ENCODE measurements at places on chromosomes 11 and 22.

DNA sequence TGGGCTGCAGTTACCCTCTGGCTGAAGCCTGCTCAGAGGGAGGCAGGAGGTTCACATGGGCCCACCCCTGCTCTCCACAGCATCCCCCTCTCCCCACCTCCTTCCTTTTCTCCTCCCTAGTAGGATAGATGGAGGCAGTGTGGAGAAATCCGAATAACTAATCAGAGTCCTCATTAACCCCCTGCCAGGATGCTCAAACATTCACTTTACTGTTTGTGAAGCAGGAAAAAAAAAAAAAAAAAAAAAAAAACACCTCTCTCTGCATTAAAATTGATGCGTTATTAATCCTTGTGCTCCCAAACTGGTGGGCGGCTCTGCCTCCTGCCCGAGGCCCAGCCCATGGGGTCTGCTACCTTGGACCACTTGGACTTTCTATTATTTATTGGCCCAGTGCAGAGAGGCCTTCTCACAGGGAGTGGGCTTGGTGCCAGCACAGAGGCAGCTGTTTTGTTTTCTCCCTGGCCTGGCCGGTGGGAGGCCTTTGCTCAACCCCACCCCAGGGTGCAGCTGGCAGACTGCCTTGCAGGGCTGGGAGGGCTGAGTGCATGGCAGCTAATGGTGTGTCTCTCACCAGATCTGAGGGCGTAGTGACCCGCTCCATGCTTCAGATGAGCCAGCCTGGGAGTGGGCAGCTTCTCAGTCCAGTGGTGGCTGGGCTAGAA lies 150.7 kb downstream of the PKNOX2 start:
- DNase-seq, result no peak

DNA sequence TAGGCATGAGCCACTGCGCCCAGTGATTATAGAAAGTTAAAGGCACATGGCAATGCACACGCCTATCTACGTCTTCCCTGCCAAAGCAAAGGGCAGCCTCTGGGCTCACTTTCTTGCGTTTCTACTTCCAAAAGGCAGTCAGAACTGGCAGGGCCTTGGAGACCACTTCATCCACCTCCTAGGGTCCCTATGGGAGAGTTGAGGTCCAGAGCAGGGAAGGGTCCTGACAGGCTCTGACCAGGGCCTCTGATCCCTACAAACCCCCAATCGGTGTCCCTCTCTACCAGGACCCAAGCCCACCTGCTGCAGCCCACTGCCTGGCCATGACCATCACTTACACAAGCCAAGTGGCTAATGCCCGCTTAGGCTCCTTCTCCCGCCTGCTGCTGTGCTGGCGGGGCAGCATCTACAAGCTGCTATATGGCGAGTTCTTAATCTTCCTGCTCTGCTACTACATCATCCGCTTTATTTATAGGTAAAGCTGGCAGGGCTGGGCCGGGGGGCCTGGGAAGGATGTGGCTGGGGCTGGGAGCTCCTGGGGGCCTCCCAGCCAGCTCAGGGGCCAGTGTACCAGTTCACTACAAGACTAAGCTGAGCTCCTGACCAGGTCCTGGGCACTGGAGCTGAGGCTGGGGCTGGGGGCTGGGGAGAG lies 1.5 kb downstream of the BEST1 start:
- DNase-seq, result no peak

- no peak for DNase-seq
These were observed 378.8 kb downstream of the ETS1 start for GRCh38 chr11:128208329-128209137.

GRCh38 chr22:17107547-17107810 lies 13.7 kb downstream of the TMEM121B start:
- DNase-seq, result no peak

- DNase-seq, result no peak
These were observed 702 bp downstream of the BIRC2 start for GRCh38 chr11:102347462-102348370.

DNA sequence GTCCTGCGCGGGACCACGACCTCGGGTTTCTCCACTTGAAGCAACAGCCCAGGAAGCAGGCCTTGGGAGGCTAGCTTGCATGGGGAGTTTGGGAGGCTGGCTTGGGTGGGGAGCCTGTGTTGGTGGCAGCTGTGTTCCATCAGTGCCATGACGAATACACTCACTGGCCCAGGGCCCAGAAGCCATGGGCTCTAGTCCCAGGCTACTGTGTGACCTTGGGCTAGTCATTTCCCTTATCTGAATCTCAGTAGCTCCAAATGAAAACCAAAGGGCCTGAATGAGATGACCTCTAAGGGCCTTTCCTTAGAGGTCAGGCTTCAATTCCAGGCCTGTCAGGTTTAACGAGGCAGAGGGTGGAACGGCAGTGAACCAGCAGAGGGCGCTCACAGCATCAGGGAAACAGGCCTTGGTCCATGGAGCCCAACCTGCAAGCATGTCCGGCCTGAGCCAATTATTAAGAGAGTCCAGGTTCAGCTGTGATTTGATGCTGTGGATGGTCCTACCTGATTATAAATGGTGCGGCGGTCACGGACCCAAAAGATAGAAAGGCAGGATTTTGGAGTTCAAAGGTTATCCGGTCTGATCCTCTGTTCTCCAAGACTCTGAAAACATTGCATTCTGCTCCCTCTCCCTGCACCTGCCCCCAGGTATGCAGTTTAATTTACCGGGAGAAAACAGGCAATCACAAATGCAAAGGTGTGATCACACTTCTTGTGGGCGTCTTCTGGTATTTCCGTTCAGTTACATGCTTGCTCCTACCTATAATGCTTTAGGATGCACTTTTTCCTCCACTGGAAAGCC lies 15.9 kb downstream of the PTPN5 start:
- DNase-seq, result peak; percentile 41

- DNase-seq, result no peak
These were observed 285.6 kb downstream of the ETS1 start for GRCh38 chr11:128301756-128302155.

DNA sequence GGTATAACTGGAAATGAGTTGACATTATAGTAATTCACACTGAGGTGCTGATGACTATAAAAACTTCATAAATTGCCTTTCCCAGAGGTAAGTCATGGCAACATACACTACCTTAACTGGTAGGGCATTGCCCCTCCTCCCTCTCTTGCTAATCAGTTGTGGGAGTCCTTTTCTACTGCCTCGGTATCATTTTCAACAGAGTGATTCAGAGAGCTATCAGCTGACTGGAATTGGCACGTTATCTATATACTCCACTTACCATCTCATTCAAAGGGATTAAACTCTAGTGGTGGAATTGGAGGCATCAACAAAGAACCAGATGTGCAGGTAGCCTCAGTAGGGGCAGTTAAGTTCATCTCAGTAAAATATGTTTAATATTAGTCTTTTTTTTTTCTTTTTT lies 8.0 kb upstream of the NUP160 start:
- DNase-seq, result no peak

GRCh38 chr22:41369424-41369745 lies 12.4 kb upstream of the TEF start:
- DNase-seq, result no peak

GRCh38 chr11:936199-936598 lies 10.5 kb downstream of the AP2A2 start:
- no peak for DNase-seq

DNA sequence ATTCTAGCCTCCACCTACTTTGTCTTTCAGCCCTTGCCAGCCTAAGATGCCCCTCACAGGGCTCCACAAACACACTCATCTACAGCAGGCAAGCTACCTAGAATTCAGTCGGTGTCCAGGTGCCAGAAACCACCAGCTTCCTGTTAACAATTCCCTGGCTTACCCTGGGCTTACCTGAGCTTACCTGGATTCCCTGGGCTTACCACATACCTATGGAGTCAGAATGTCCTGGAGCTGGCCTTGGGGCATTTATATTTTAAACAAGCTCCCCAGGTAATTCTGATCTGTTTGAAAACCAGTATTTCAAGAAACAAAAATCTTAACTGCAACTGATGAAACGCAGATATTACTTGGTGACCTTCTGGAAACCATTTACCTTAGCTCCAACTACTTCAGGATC lies 123.6 kb downstream of the SLC1A2 start:
- DNase-seq, result no peak

- DNase-seq, result no peak
These were observed 13.8 kb upstream of the FAM181B start for GRCh38 chr11:82747471-82747870.

DNA sequence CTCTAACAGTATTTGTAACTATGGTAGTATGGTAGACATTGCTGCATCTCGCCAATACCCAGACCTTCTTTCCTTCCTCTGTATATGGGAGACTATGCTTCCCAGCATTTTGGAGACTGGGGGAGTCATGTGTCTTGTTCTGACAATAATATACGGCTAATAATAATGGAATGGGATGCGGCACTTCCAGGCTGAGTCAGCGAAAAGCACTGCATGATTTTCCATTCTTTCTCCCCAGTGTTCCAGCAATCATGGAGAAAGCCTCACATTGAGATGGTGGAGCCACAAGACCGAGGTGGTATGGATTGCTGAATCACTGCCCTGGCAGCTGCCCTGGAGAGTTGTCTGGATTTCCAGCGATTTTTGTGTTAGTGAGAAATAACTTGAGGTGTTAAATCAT lies 77.1 kb upstream of the FIBIN start:
- DNase-seq, result no peak

GRCh38 chr11:86069408-86070101 lies 671 bp upstream of the PICALM start:
- no peak for DNase-seq

- DNase-seq, result no peak
These were observed 2.3 kb downstream of the MYEOV start for GRCh38 chr11:69295995-69296889.

DNA sequence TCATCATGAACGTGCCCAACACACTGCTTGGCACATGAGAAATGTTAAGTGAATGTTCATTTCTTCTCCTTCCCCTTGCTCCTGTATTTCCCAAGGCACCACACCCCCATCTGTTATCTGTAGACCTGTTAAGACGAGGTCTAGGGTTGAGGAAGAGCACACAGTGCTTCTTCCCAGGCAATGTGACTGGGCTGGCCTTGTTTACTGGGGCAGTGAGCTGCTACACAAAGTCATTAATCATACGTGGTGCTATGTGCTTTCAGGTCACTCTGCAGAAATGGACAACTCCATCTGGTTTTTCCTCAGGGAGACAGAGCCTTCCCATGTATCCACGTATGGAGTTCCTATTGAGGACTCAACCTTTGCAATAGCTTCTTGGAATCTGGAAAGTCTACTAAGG lies 118.7 kb downstream of the KCNC1 start:
- DNase-seq, result no peak

DNA sequence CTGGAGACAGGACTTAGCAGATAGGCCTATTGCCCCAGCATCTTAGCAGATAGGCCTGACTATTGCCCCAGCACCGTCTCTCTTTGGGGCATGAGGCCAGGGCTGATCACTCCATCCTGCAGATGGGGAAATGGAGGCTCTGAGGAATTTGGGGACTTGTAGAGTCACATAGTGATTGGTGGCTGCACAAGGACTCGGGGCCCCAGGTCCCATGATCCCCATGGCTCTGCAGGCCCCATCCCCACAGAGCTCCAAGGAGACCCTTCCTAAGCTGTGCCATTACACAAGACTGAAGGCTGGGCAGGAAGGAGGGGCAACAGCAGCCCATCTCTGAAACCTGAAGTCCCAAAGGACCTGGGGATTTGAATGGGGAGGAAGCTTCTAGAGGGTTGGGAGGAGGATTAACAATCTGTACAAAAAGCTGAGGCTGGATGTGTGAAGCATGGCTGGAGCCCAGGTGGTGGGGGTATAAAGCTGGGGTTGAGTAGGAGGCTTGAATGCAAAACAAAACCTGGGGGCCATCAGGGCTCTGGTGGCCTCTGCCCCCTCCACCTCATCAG lies 1.6 kb downstream of the ARAP1 start:
- no peak for DNase-seq

GRCh38 chr11:58192229-58192628 lies 3.4 kb downstream of the OR9Q2 start:
- DNase-seq, result no peak

DNA sequence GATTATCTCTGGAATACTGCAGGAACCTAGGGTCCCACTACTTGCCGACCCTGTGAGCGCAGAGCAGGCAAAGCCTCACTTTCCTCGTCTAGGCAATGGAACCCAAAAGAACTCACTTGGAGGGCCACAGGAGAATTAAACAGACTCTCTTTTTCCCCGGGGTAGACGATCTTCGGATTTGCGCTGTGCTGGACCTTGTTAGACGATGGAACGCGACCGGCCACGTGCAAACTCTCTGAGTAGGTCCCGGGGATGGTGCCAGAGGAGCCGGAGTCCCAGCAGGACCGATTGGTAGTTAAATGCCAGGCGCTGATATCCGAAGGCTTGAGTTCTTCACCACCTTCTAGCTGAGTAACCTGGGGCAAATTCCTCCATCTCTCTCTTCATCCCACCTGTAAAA lies 1.0 kb upstream of the SLC1A2 start:
- no peak for DNase-seq

- DNase-seq, result no peak
These were observed 46.5 kb upstream of the SOX6 start for GRCh38 chr11:16402654-16403447.

- DNase-seq, result no peak
These were observed 10.4 kb downstream of the OR52K2 start for GRCh38 chr11:4459500-4459899.

- no peak for DNase-seq
These were observed 179.3 kb upstream of the FAT3 start for GRCh38 chr11:92045301-92045700.

GRCh38 chr11:1568441-1568911 lies 3.6 kb downstream of the DUSP8 start:
- DNase-seq, result no peak

GRCh38 chr11:71489311-71490043 lies 36.5 kb downstream of the NADSYN1 start:
- DNase-seq, result peak; percentile 18

- no peak for DNase-seq
These were observed 1089.3 kb downstream of the BRD1 start for GRCh38 chr22:48738204-48738980.

DNA sequence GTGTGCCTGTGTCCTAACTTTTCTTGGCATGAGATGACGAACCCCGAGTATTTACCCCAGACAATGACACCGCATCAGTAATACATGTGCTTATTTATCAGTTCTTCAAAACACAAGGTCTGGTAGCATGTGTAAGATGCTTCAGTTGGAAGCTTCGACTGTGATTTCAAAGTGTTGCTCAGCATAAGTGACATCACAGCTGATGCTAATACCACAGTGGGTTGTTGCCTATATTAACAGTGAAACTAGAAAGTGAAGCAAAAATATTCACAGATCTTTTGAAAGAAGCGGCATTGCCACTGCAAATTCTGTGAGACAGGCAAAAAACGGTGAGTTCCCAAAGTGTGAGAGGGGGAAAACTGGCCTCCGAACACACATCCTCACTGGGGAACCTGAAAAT lies 18.4 kb upstream of the TTC12 start:
- no peak for DNase-seq

GRCh38 chr11:60783141-60783484 lies 2.0 kb upstream of the MS4A10 start:
- DNase-seq, result no peak

GRCh38 chr11:46298699-46299433 lies 21.4 kb downstream of the CREB3L1 start:
- DNase-seq, result no peak

- no peak for DNase-seq
These were observed 40.2 kb upstream of the RBFOX2 start for GRCh38 chr22:36068776-36069344.

GRCh38 chr11:112115386-112115785 lies 28.7 kb downstream of the SDHD start:
- DNase-seq, result no peak

- DNase-seq, result no peak
These were observed 1.3 kb upstream of the PHETA2 start for GRCh38 chr22:42072606-42073330.
